ENCODE measurements at places on chromosomes 11 and 22.

GRCh38 chr11:118156531-118157185 lies 4.0 kb upstream of the SCN4B start:
- no peak for DNase-seq

DNA sequence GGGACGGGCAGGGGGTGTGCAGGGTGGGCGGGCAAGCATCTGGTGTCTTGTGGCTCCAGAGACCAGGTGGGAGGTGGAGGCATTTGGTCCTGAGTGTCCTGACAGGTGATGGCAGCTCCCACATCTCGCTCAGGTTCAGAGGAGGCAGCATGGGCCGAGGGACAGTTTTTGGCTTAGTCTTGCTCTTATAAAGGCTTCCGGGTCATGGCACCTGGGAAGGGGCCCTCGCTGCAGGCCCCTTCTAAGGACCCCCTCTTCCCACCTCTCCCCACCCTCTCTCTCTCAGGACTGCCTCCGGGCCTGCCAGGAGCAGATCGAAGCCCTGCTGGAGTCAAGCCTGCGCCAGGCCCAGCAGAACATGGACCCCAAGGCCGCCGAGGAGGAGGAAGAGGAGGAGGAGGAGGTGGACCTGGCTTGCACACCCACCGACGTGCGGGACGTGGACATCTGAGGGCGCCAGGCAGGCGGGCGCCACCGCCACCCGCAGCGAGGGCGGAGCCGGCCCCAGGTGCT lies 9.9 kb downstream of the CCND1 start:
- no peak for DNase-seq

DNA sequence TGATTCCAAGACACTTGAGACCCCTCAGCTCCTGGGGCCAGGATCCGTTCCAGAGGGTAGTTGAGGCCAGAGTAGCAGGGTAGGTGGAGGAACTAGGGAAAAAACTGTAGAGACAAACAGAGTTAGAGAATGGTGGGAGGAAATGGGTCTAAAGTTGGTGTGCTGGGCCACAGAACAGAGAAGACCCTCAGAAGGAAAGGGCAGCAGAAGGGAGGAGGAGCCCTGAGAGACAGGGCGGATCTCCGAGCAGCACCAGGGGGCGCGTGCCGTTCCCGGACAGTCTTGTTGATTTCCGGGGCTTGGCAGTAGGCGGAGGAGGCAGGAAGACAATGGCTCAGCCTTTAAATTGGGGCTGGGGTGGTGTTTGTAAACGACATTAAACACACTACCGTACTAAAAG lies 2.4 kb upstream of the CECR2 start:
- no peak for DNase-seq

DNA sequence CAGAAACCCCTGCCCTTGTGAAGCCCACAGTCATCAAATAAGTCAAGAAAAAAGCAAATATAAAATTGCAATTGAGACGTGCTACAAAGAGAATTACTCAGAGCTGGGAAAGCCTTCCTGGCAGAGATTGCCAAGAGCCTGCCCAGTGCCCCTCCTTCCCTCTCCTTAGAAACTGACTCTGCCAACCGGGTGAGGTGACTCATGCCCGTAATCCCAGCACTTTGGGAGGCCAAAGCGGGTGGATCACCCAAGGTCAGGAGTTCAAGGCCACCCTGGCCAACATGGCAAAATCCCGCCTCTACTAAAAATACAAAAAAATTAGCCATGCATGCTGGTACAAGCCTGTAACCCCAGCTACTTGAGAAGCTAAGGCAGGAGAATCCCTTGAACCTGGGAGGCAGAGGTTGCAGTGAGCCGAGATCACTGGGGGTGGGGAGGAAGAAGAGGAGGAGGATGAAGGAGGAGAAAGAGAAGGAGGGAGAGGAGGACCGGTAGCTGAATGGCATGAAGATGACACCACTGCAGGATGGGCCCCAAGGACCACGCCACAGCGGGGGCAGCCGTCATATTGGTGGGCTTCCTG lies 76.1 kb upstream of the RTL6 start:
- no peak for DNase-seq

DNA sequence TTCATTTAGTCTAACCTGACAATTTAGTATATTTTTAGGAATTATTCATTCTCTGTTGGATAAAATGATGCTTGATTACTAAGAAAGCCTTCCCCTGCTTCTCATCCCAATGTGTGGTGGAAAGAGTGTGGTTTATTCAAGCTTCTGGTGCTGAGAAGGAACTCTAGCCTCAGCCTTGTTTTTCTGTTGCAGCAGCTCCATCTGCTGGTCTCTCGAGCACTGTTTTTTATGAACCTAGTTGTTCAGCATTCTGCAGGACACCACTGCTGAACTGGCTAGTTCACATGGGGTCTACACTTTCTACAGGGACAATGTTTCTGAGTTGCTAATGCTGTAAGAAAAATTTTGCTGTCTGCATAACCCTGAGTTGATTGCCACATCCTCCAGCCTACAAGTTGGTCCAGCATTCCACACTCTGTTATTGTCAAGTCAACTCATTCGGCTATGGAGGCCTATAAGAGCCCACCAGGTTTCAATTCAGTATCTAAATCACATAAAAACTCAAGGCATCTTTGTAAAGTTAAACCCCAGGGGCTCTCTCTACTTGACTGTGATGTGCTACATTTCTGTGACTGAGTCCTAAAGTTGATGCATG lies 14.3 kb downstream of the OR2AG2 start:
- DNase-seq = peak; percentile 27

- DNase-seq = no peak
Observed at GRCh38 chr11:68061508-68061907, 22.7 kb downstream of the TCIRG1 start.

- DNase-seq = no peak
Observed at GRCh38 chr11:62108971-62109404, 14.8 kb upstream of the INCENP start.

DNA sequence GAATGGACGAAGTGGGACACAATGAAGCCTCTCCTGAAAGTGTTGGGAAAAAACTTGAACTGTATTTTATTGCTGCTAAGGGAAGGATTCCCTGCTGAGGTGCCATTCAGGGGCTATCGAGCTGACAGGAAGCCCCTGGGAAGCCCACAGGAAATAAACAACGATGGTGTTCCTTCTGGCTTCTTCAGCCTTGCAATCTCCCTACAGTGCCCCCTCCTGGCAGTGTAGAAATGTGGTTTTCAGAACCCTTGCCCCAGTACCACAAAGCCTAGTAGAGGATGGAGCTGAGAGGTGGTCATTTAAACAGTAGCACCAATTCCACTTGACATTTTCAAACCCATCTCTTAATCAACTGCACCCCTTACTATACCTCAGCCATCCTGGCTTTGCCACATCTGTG lies 676.7 kb upstream of the ARHGAP42 start:
- DNase-seq = no peak

DNA sequence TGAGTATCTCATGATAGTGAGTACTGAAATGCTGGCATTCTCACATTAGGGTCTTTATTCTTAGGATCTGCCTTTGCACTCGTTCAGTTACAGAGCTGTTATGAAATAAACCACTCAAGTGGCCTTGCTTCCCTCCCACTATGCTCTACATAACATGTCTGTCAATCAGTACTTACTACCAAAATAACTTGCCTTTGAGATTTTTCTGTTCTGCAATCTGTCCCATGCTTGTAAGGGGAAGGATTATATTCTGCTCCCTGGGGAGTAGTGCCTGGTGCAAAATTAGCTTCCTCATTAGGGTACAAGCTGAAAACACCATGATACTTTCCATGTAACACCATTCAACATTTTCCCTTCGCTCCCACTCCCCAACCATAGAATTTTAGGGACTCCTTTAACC lies 1.9 kb upstream of the GRAP2 start:
- DNase-seq = no peak

DNA sequence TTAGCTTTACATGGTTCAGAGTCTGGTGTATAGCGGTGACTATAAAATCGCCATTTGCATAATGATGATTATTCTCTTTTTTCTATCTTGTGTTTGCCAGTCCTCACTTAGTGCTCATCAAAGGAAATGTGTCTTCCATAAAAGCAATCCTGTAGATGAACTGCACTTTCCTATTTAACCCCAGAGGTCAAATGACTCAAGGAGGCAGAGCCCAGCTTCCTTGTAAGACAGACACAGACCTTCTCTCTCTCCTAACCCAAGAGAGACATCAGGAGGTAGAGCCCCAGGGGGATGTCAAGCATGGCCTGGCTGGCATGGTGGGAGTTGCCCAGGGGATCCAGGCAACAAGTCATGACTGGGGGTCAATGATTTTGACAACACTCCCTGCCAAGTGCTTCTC lies 46.9 kb upstream of the CRTAM start:
- no peak for DNase-seq

DNA sequence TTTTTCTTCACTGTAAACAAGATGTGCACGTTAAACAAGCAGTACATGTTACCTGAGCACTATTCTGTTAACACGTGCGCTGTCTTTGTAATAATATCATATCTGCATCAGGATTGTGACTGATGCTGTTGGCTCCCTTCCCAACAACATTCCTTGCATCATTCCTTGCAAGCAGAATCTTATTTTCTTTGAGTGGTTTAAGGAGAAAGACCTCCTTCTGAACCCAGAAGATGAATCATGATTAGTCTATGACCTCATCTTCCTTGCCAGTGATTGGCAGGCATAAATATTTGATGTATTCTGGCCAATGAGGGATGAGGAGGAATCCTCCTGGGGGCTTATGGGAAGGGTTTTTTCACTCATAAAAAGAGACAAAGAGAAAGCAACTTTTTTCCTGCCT lies 46.2 kb downstream of the C11orf71 start:
- DNase-seq = no peak

Data from NCI-H1092 treated with DMSO at 0.1 percent for 48 hours (cell line).